OCI-M1 (cell line): ENCODE measurements at places on chromosomes 2 and 18.

DNA sequence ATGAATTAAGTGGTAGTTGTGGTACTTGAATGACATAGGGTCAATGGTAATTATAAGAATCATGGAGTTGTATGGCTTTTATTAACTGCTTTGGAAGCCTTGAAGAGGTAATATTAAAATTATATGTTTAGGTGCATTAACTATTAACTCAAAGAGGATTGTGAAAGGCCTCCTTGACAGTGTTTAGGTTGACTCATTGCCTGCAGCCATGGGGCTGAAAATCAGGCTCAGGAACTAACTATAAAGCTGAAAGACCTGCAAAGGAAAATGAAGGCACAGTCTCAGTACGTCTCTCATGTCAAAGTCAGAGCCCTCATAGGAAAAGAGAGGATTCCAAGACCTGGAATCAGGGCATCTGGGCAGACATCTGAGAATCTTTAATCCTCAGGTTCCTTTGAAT is 31.0 kb downstream of the CACNB4 start:
- no peak for DNase-seq

DNA sequence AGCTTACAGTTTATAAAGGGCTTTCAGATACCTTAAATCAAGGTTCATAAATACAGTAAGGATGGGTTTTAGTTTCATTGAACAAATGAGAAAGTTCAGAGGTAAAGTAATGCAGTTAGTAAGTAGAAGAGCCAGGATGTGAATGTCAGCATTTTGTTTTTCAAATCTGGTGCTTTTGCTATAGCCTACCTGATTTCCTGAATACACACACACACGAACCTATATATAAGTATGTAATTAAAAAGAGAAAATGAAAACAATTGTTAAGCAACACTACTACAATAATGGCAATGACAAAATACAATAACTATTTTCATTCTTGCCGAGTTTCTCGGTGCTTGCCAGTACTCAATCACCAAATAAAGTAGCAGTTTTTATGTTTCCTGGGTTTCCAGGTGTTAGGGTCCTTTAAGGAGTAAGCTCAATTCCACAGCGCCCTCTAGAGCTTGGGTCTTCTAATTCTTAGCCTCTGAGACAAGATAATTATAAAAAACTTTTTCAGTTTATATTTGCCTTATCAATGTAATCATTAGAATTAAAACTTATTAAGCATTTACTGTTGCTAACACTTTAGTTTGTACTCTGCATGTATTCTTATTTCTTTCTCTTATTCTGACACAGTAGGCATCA is 512.9 kb upstream of the ACVR2A start:
- DNase-seq, result peak; percentile 55

- DNase-seq, result no peak
Observed at GRCh38 chr2:58851598-58851997, 610.5 kb upstream of the FANCL start.

- DNase-seq, result no peak
Observed at GRCh38 chr18:70015127-70015526, 67.5 kb upstream of the CD226 start.

GRCh38 chr2:170350929-170351826 is 173.2 kb downstream of the MYO3B start:
- DNase-seq, result no peak

GRCh38 chr18:62281684-62282083 is 43.4 kb upstream of the TNFRSF11A start:
- DNase-seq, result no peak

DNA sequence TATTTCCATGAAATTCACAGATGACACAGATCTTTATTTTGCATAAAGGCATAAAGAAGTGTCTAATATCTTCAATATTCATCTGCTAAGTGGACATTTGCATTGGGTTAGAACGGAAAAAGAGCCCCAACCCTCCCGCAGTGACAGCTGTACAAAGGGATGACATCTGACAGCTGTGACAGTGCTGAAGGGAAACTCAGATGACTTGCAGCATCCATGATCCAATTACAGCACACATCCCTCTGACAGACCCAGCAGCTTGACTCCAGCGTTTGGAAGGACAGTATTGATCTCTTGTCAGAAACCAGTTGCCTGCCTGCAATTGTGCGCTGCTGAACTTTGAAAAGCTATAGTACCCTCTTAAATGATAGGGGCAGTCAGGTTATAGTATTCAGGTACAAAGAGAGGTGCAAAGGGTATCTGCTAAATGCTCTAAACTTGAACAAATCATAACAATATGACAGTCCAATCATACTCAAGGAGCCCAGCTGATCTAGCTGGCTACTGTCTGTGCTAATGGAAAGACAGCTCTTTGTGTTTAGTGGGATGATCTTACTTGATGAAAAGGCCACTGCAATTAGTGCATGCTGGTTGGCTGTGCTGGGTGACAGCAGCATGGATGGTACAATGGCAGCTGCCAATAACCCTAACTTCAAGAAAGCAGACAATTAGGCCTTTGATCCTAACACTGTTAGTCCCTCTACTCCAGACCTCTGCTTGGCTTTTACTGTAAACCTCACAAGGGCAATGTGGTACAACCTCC is 599.2 kb downstream of the NR4A2 start:
- DNase-seq, result no peak

- no peak for DNase-seq
Observed at GRCh38 chr18:55226044-55226443, 266.8 kb upstream of the CCDC68 start.

DNA sequence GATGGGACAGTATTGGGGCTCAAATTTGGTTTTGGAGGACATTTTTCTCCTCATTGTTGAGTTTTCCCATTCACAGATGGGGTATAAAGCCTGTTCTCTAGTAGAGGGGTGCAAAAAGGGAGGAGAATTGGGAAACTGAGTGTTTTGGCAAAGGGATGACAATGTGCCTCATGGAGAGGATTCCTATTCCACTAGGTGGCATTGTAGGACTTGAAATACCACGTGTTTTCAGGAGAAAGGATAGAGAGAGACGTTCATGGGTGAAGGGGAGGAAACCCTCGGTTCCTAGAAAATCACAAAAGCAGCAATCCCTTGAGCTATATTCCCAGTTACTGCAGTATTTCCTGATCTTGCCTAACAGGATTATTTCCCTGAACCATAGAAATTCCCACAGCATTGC is 113.7 kb upstream of the SRD5A2 start:
- peak; percentile 43 for DNase-seq

GRCh38 chr2:107585851-107586250 is 240.8 kb upstream of the RGPD4 start:
- no peak for DNase-seq

- no peak for DNase-seq
Observed at GRCh38 chr2:187435078-187435477, 13.0 kb downstream of the CALCRL start.

GRCh38 chr2:100321179-100321865 is 979 bp downstream of the LONRF2 start:
- no peak for DNase-seq

DNA sequence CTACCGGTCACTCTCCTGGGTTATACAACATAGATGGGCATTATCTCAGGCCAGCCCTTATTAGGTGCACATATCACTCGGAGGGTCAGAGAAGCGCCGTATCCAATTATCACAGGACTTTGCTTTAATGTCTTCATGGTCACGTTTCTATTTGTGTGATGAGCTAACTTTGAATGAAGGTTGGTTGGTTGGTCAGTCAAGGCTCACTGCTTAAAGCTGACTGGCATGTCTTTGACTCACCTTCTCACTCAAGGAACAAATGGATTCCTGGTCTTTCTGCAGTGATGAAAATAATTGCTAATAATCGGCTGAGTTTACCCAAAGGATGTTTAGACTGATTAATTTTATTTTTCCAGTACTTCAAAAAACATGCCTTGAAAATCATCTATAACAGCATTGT is 39.7 kb downstream of the COLEC12 start:
- DNase-seq, result no peak

- DNase-seq, result no peak
Observed at GRCh38 chr2:1633092-1633671, 111.1 kb downstream of the PXDN start.

DNA sequence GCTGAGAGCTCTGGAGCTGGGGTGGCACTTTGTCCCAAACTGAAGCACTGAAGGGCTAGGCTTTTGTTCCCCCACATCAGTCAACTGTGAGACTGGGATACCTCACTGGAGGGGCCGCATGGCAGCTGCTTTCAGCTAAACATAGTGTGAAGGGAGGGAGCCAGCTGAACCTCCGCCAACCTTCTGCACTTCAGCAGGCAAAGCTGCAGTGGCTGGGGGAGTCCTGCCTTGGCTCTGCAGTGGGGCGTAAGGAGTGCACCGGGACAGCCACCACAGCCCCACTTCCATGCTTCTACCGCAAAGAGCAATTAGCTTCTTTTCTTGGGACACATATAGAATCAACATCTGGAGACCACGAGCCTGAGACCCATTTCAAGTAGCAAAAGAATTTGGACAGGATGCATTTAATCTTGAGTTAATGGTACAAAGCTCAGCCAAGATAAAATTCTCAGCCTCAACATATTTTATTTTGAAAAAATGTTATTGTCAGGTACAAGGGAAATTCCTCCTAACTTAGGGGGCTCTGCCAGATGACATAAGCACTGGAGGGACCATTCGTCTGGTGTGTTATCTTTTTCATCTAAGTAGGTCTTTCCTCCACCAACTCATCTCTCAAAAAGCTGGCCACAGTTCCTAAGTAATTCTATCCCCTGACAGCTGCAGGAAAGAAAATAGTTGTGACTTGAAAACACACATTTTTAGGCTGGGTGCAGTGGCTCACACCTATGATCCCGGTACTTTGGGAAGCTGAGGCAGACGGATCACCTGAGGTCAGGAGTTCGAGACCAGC is 25.6 kb upstream of the MYCN start:
- DNase-seq, result no peak

DNA sequence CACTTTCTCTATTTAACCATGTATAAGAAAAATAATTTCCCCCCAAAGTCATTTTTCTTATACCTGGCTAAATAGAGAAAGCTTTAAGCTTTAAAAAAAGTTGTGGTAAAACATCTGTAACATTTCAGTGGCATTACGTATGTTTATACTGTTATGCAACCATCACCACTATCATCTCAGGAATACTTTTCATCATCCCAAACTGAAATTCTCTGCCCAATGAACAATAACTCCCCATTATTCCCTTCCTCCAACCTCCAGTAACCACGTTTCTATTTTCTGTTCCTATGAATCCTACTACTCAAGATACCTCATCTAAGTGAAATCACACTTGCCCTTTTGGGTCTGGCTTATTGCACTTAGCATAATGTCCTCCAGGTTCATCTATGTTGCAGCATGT is 1.7 kb upstream of the SLC3A1 start:
- no peak for DNase-seq

- DNase-seq, result peak; percentile 92
Observed at GRCh38 chr2:152421521-152422370, 86.8 kb downstream of the FMNL2 start.

DNA sequence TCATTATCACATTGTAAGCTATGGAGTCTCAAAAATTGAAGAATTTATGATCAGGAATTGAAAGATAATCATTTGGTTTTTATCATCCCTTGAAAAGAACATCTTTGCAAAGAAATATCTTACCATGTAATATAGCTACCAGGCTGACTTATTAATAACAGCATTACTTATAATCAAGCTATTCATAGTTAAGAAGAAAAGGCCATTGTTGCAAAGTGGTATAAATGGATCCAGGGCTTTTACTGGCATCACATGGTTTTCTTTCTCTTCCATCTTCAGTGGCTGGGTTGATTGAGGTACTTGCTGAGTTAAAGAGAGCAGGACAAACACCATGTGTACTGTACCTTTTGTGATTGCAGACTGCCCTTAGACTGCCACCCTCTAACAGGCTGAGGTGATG is 39.6 kb downstream of the MFSD6 start:
- DNase-seq, result no peak

GRCh38 chr2:188893972-188894371 is 80.2 kb upstream of the COL3A1 start:
- no peak for DNase-seq

- DNase-seq, result peak; percentile 91
Observed at GRCh38 chr2:39513641-39514094, 76.6 kb upstream of the MAP4K3 start.

GRCh38 chr18:3530807-3531206 is 80.8 kb downstream of the TGIF1 start:
- no peak for DNase-seq

- DNase-seq, result no peak
Observed at GRCh38 chr2:116319935-116320334, 1494.6 kb upstream of the DDX18 start.

- DNase-seq, result no peak
Observed at GRCh38 chr2:233032551-233033320, at the start of gene NEU2. NEU2 (plus strand) TSS chr2:233032672; CDS start chr2:233032672, 0 bp downstream.

- DNase-seq, result peak; percentile 38
Observed at GRCh38 chr2:26735097-26735496, 29.0 kb upstream of the SLC35F6 start.

DNA sequence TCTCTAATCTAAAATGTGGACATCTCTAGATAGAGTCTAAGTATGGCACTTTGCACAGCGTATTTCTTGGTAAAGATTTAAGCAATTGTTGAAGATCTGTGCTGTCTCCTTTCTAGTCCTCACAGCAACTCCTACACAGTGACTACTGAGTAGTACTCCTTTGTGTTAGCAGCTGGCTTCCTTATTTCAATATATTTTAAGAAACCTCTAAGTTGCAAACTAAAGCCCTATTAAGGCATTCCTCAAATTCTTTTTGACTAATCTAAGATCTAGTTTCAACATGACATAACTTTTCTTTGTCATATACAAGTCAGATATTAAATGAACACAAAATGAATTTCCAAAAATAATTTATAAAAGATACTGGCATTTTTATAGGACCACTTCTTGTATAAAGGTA is 121.8 kb upstream of the DNAJC10 start:
- DNase-seq, result peak; percentile 17

DNA sequence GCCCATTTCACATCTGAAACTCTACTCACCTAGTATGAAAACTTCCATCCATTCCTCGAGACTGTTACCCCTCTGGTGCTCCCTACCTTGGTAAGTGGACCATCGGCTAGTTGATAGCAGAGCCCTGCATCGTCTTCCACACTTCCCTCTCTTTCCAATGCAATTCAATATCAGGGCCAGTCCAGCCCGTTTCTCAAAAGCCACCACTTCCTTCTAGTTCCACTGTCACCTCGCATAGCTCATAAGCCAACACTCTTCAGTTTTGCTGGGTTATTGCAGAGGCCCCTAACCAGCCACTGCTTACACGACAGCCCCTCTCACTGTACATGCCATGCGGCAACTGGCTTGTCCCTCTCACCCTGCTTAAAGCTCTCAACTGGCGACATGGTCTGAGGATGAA is 10.2 kb upstream of the ZNF407 start:
- no peak for DNase-seq

GRCh38 chr2:205367331-205367935 is 314.9 kb upstream of the NRP2 start:
- no peak for DNase-seq

DNA sequence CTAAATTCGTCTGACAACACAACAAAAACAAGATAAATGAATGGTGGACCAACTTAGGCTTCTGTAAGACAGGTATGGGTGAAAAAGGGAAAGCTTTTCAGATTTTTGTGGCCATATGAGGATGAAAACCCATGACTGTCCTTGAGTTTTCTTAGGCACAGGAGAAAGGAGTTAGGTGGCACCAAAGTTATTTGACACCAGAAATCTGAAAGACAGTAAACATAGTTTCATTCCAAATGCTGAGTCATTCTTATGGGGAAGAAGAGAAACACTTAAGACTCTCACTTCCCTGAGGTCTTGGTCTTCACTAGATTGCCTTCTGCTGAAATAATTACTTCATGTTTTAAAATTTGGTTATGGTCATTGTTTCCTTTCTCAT is 5.2 kb upstream of the GPD2 start:
- DNase-seq, result peak; percentile 89

GRCh38 chr2:120851116-120851773 is 115.6 kb downstream of the GLI2 start:
- DNase-seq, result no peak

- no peak for DNase-seq
Observed at GRCh38 chr18:75097491-75098225, 111.3 kb downstream of the PTGR3 start.

GRCh38 chr2:54456362-54456611 is 160 bp downstream of the SPTBN1 start:
- DNase-seq, result no peak
